Motor neuron (in vitro differentiated cells): ENCODE measurements at places on chromosomes 6 and 20.

DNA sequence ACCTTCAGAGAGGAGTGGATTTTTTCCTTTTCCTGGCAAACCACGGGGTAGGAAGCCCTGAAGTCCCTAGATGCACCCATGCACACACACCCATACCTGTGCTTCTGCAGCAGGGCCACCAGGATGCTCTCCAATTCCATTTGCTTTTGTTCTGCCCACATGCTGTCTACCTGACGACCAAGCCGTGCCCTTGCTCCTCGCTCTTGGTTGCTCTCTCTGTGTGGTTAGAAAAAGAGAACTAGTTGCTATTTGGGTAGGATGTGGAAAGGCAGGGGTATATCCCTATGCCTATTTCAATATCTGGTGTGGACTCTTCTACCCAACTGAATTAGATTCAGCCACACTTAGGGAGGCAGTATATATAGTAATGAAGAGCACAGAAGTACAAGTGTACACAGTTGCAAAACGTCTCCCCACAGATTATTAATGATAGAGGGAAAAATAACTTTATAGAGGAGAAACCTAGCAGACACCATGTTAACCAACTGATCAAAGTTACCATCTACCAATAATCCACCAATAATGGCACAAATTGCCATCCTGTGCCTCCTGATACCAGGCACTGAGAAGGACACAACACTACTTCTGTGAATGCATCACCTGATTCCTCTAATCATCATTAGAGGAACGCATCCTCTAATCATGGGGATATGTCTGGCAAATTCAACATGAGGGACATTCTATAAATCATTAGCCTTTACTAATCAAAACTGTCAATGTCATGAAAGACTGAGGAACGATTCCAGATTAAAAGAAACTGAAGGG lies 7.3 kb downstream of the GHRH start:
- no peak for ATAC-seq

DNA sequence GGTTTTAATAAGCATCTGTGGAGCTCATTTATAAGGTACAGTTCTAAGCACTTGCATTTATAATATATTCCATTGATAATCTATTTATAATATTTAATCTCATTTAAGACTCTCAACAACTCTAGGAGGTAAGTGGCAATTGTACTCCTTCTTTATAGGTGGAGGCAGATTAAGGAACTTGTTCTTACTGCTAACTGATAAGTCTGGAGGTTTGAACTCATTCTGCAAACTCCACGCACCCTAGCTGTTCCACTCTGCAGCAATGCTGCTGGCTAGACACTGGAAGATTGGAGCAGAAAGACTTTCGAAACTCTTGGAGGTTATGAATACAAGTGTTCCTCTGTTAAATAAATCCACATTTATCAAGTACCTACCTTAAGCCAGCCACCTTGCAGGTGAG lies 793 bp upstream of the HDAC2 start:
- no peak for ATAC-seq

GRCh38 chr6:159395609-159396008 lies 226.4 kb downstream of the FNDC1 start:
- ATAC-seq, result no peak

GRCh38 chr6:16160794-16161193 lies 31.9 kb downstream of the MYLIP start:
- ATAC-seq, result no peak

DNA sequence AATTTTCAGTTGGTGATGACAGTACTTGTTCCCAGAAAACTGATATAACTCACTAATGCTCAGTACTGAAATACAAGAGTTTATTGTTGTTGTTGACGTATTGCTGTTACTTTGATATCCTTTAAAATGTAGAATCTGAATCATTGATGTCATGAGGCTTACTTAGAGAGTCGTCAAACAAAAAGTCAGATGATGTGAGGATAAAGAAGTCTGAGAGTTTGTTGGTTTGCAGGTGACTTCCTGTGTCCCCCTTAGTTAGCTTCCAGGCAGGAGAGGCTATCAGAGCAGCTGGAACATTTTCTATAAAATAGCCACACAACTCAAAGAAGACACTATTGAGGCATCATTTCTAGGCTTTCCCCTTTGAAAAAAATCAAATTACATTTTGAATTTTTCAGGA lies 97.9 kb downstream of the ADGRG6 start:
- no peak for ATAC-seq

- ATAC-seq, result no peak
Measured at GRCh38 chr20:53735536-53736050, 142.0 kb upstream of the ZNF217 start.

DNA sequence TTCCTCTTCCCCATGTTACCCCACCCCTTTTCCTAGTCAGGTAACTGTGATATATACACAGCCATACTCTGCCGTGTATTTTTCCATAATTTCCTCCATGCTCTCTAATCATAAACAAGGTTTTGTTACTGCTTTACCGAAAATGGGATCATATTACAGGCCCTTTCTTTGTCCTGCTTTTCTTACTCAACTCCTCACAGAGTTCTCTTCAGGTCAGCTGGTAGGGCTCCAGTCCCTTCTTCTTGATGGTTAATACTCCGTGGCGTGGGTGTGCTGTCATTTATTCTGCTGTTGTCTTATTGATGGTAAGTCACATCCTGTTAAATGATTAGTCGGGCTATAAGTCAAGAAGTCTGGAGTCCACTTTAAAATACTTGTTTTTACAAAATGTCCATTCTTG lies 24.9 kb upstream of the PI16 start:
- no peak for ATAC-seq

DNA sequence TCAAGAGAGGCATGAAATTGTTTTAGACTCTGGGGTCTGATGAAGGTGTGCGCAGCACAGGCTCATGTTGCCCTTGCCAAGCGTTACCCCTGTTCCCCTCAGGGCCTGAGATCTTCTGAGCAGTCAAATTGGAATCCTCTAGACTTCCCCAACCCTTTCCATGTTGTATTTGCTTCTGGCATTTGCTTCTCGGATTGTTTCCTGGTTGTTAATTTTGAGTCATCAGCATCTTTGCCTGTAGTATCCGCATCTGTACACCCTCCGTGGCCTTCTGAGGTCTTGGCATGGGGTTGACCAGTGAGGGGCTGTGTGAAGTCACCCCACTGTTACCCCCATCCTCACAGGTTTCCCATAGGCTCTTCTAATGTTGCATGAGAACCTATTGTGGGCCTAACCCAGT lies 40.9 kb downstream of the SLC24A3 start:
- no peak for ATAC-seq

GRCh38 chr6:145963216-145964068 lies 716 bp downstream of the SHPRH start:
- ATAC-seq, result peak; percentile 44

GRCh38 chr6:93784794-93785693 lies 365.7 kb upstream of the EPHA7 start:
- peak; percentile 69 for ATAC-seq

- no peak for ATAC-seq
Measured at GRCh38 chr20:58139849-58140786, 88.3 kb downstream of the ANKRD60 start.

DNA sequence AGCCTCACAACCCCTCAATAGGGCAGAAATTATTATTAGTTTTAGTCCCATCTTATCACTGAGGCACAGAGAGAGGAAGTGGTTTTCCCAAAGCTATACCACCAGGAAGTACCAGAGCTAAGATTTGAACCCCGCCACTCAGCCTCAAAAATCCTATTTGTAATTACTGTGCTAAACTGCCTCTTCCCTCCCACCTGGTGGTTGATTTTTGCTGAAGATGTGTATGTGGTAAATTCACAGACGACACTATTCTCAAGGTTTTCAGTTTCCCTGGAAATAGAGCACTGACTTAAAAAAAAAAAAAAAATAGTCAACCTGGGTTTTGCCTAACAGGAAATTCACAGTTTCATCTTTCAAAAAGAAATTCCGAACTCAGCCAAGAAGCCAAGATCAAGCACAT lies 57.9 kb downstream of the TSHZ2 start:
- no peak for ATAC-seq

DNA sequence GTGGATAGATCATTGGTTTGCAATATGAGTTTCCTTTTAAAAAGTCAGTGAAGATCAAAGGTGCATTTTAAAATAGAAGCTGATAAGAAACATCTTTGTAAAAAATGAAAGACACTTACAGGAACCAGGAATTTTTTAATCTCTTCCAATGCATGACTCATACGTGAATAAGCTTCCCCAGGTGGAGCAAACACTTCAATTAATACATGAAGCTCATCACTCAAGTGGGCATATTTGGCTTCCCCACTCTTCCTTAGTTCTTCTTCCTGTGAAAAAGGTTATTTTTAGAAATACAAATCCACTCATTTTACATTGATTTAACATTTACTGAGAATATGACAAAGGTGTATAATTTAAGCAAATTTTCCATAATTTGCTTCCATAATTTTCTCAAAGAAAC lies 308.1 kb downstream of the KHDRBS2 start:
- ATAC-seq, result no peak

GRCh38 chr6:24858177-24858653 lies 59.5 kb upstream of the ARMH2 start:
- no peak for ATAC-seq

DNA sequence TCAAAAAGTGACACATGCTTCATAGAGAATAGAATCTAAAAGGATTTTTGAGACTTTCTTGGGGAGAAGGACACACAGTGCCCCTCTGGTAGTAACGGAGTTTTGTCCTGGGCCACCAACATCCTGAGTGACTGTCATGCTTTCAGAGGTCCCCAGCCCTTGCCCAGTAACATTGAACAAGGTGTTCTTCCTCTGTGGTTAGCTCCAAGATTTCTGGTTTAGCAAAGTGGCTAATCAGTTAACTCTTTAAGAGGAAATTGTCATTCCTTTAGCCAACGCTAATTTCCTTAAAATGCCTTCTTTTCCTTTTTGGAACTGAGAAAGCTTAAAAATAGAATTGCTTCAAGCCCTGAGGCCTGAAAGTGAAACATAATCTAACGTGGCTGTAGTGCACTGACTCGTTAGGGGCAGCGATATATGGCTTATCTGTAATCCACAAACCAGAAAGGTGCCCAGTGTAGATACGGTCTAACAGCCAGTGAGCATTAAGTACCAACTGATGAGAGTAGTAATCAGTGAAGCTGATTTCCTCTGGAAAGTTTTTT lies 7.8 kb downstream of the E2F3 start:
- no peak for ATAC-seq

GRCh38 chr20:19692685-19693119 lies 65.4 kb upstream of the RIN2 start:
- no peak for ATAC-seq

GRCh38 chr20:35616465-35617396 lies 1.1 kb downstream of the SPAG4 start:
- no peak for ATAC-seq

DNA sequence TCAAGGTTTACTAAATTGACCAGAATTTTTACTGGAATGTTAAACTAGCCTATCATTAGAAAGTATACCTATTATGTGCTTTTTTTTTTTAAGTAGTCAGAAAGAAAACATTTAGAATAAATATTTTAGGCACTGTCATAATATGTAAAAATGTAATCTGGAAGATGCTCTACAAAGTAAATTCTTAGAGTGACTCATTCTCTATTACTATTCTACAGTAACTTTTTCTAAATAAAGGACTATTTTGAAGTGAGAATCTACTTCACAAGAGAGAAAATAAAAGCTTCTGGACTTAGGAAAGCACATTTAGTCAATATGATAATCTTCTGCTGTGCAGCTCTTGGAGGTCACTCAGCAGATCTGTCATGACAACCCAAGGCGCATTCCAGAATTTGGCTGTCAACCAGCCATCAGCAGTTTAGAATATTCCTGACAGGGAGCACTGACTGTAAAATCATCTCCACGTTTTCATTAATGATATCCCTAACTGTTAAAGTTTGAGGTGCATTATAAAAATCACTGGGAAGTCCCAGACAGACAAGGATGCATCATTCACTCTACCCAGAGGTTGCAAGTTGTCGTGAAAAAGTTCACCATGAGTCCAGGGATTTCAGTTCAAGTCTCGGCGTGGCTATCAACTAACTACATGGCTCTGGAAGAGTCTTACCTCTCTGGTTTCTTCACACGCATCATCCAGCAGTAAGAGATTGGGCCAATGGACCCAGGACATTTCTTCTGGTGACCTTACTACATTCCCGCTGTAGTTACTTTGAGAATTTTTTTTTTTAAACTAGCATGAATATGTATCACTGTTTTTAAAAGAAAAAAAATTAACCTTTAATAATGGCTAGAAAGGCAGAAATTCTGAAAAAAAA lies 374.9 kb downstream of the GJA1 start:
- ATAC-seq, result no peak

DNA sequence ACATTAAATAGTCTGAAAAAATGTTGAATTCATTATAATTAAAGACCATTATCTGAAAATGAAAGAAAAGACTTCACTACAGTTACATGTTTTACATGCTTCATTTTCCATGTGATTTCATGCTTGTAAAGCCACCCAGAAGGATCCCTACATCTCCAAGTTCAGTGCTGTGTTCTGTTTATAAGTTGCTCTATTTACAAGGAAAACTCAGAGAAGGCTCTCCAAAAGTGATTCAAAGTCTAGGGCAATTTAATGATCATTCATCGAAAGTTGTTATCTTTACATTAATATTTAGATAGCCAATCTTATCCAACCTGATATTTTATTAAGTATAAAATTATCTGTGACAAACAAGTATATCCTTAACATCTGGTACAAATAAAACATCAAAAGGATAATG lies 494.9 kb upstream of the RNF217 start:
- ATAC-seq, result no peak

GRCh38 chr6:72783666-72784065 lies 161.8 kb downstream of the KCNQ5 start:
- ATAC-seq, result no peak

GRCh38 chr6:29045075-29045474 lies at the start of gene OR2W1:
Gene OR2W1, minus strand, starts transcription at chr6:29045175. Its CDS starts 0 bp downstream, at chr6:29045175.
- ATAC-seq, result no peak

GRCh38 chr6:129186988-129187387 lies 304.1 kb downstream of the LAMA2 start:
- peak; percentile 89 for ATAC-seq

DNA sequence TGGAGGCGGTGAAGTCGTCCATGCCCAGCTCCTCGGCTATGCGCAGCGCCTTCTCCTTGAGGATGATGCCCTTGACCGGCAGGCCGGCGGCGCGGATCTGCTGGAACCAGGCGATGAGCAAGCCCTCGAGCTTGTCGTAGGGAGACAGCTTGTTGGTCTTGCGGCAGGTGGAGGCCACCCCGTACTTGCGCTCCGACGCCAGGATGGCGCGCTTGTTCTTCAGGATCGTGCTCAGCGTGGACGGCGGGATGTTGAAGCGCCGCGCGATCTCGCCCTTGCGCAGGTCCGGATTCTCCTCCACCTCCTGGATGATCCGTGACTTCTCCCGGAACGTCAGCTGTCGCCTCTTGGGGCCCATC lies 435 bp downstream of the CENPB start:
- ATAC-seq, result peak; percentile 37

- ATAC-seq, result no peak
Measured at GRCh38 chr6:22421198-22421597, 124.4 kb upstream of the PRL start.

GRCh38 chr6:139308936-139309603 lies 17.3 kb upstream of the TXLNB start:
- ATAC-seq, result no peak

GRCh38 chr20:1275919-1276318 lies 9.8 kb downstream of the SNPH start:
- ATAC-seq, result no peak

DNA sequence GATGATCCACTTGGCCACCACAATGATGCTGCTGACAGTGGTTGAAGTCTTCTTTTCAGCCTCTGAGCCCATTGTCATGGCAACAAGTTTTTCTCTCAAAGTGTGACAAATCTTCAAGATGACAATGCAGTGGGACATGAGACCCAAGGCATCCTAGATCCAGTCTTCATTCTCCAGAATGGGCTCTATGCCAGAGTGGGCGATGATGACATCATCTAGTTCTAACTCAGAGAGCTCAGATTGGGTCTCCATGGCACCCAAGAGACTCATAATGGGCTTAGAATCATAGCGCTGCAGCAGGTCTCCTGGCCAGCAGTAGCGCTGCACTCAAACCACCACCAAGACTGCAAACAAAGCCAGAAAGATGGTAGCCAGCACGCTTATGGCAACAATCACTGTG lies 973.6 kb downstream of the EYS start:
- no peak for ATAC-seq
